ENCODE measurements at places on chromosomes 5 and 9.
A peak's percentile ranks its signal among the peaks of the same experiment; 100 is the strongest.

DNA sequence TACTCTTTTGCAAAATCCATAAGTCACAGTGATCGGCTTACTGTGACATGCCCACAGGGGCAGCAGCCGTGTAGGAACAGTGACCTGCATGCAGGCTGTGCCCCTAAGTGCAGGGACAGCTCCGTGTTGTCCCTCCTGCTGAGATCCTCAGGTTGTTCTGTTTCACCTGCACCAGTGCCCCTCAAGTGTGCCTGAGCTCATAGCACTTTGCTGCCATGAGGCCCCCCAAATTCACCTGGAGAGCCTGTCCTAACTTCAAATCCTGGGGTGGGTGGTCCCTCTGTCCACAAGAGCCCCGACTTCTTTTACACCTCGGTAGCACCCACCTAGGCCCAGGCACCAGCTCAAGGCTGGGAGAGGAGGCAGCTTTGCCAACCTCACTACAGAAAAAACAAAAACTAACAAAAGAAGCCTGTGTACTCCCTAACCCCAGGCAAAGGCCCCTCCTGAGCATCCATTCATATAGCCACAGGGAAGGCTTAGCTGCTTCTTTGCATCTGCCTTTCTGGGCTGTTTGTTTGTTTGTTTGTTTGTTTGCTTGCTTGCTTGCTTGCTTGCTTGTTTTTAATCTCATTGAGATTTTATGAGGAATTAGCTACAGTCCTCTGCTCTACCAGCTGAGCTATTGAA lies 214.5 kb downstream of the AUH start:
- DNase-seq = no peak

DNA sequence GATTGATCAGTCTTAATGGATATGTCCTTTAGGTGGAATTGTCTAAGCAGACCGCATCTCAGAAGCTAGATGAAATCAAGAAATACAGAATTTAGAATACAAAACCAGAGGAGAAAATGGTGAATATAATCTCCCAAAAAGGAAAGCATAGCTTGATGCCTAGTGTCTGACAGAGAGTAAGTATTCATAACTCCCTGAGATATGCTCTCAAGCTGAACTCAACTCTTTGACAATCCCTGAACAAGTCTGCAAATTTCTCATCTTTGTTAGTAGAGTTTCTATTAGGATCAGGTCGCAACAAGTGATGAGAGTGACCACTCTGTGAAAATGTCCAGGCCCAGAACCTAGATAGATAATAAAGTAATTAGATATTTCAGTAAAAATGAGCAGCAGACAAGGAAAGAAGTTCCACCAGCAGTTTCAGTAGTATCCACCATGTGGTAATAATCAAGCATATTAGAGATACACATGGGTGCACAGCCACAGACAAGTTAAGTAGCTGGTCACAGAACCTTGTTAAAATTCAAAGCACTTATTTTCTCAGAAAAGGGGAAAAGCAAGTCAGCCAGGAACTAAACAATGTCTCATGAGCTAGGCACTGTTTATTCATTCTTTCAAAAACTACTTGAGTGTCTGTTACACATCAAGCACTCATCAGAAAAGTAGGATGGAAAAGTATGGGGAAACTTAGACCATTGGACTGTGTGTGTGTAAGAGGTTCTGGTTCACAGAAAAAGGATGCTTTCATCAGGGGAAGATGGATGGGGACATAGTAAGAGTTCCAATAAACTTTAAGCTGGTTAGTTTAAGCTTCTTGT lies 481.5 kb upstream of the TUSC1 start:
- DNase-seq = no peak

DNA sequence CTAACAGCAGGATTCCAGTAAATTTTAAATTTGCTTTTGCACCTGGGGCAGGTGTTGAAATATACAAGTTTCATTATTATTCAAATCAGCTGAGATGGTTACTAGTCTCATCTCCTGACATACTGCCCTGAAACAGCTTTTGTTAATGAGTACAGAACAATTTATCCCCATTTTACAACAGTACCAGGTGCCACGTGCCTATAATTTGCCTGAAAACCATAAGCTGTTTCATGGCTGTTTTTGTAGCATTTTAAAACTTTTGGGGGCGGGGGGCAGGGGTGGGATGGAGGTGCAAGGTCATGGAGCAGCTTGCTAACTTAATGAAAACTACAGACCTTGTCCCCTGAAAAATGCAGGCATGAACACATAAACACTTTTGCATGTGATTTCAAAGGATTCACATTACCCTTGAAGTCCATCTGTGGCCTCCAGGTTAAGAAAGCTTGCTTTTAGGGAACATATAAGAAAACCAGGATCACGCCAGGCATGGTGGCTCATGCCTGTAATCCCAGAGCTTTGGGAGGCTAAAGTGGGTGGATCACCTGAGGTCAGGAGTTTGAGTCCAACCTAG lies 42.1 kb downstream of the TIMD4 start:
- no peak for DNase-seq

DNA sequence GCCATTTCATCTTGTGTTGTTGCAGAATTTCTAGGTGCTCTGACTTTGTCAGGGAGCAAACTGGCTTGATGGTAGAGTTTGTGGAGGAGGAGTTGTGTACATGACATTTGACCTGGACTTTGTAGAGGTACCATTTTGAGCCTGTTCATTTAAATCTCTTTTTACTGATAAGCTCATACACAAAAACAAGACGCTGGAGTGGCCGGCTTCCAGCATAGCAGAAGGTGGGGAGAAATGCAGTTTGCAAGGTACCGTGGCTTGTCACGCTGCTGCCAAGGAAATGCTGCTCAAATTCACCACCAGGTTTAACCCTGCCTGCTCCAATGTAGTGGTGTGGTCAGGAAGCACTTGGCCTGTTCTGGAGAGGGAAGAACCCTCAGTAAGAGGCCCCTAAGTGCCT lies 18.9 kb upstream of the IQGAP2 start:
- no peak for DNase-seq

- peak; percentile 52 for DNase-seq
Observed at GRCh38 chr9:80648336-80648735, 1041.0 kb downstream of the TLE1 start.

GRCh38 chr5:177501874-177502678 lies 4.7 kb upstream of the PDLIM7 start:
- DNase-seq = no peak

GRCh38 chr9:100437860-100438805 lies 11.2 kb downstream of the MSANTD3 start:
- DNase-seq = peak; percentile 82

DNA sequence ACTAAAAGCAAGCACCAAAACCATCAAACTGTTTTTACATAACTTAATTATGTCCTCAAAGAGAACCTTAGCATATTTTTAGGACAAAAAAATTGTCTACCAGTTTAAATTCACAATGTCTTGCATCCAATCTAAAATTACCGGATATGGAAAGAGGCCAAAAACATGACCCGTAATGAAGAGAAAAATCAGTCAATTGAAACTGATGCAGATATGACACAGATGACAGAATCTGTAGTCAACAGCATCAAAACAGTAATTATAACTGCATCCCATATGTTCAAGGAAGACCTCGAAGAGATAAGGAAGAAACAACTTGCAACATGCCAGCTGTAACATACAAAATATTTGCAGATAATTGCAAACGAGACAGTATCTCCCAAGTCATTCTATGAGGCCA lies 473.2 kb downstream of the SEMA5A start:
- DNase-seq = no peak

GRCh38 chr9:29319736-29320513 lies 1746.6 kb upstream of the C9orf72 start:
- DNase-seq = peak; percentile 1

DNA sequence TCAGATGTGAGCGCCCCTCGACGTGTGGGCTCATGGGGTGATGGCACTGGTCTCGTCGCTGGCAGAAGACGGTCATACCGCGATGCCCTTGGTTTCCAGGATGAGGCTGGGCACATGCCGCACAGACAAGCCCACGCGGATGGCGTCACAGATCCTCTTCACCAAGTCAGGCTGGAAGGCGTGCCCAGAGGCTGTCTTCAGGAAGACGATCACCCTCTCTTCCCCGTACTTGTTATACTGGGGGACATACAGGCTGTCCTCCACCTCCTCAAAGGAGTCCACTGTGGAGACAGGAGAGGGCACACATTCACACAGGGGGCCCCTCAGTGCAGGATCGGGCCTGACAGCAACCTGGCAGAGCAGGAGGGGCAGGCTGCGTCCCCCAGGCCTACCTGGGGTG lies 41.9 kb upstream of the ZNF354A start:
- DNase-seq = no peak

- DNase-seq = peak; percentile 83
Observed at GRCh38 chr9:28927691-28928090, 1354.4 kb upstream of the C9orf72 start.

DNA sequence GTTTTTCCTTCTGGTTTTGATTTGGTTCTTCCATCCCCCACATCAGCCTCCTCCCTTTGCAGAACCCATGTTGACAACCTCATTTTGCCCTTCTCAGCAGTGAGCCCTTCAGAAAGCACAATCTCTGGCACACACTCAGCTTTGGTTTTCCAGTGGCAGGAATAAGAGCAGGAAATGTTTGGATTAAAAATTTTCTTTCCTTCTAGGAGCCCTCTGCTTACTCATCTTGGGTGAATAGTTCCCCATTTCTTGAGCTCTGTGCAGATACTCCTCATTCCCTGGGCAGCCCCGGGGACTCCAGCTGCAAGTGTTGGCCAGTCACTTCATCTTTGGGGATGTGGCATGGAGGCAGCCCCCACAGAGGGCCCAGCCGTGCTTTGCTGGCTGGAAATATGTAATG lies 170.5 kb downstream of the NR3C1 start:
- no peak for DNase-seq

DNA sequence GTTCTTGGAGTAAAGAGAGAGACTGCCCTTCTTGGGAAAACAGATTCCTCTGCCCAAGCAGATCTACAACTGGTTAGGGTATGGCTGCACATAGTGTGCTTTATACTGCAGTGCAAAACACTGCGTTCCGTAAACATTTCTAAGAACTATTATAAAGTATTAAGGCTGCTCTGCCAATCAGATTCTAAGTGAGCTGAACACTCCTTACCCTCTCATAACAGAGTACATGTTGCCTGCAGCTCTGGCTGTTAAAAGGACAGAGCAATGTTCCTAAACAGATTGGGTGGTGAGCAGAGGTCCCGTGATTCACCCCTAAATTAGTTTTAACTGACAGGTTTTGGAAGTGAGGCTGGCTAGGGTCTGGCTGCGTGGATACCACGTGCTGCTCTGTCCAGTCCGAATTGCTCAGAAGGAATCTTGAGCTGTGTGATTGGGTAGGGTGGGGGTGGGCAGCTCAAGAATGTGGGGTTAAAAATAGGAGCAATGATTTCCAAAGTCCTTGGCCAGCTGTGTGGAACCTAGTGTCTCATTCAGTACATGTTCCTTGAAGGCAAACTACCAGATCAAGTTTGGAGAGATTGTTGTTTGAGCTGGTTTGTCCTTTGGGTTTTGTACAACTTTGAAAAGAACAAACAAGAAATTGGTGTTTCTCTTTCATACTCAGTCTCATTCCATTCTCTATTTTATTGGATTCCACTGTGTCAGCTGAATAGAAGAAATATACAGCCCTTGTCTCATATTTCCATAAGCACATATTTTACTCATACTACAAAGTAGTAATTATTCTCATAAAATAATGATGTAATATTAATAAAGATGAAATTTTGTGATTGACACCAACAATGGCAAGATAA lies 497.6 kb upstream of the CD180 start:
- peak; percentile 1 for DNase-seq

GRCh38 chr5:80656425-80656824 lies 1.6 kb upstream of the DHFR start:
- DNase-seq = no peak

- no peak for DNase-seq
Observed at GRCh38 chr5:96645091-96645490, 17.1 kb upstream of the CAST start.

DNA sequence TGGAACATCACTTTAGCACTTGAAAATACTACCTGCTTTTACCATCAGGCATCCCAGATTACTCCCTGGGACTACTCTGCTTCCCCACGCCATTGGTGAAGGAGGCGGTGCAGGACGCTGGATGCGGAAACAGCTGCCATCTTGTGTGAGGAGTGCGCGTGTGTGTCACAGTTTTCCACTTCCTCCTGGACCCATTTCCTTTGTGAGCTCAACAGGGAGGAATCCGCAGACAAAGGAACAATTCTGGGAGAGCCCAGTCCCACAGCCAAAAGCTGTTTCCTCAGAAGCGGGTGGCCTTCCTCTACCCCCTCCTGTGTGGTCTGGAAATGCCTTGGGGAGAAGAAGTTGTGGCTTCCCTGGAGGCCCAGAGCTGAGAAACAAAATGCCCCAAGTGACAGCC lies 16.8 kb downstream of the AFAP1L1 start:
- no peak for DNase-seq

GRCh38 chr5:73564018-73564417 lies 1.4 kb downstream of the ANKRA2 start:
- no peak for DNase-seq

DNA sequence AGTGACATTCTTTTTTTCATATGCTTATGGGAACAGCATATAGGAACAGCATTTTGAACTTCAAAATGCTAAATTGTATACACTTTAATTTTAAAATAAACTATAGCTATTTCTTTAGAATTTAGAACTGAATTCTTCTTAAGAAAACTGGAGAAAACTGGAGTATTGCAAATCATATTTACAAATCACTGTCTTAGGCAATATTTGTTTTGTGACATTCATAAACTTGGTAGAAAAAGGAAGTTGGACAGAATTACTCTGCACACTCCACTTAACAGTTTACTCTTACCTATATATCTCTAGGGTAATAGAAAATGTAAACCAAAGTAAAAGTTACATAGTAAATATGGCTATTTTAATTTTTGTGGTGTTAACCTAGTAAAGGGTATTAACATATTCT lies 3.1 kb downstream of the DMRTA1 start:
- no peak for DNase-seq

DNA sequence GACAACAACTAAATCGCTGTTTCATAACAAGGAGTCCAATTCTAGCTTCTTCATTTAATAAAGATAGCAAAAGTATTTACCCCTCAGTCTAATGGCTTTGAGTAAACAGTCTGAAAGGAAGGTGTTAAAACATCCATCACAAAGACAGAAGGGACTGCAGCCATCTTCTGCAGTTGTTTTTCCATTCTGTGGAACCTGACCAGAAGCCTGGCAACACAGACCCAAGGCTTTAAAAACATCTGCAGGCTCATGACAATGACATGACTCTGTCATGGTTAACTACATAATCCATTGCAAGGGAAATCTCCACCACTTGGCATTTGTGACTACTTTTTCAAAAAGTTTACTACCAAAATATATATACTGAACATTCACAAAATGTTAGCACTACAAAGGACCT lies 51.9 kb downstream of the ELL2 start:
- no peak for DNase-seq

GRCh38 chr5:5373351-5373989 lies 49.0 kb upstream of the ICE1 start:
- DNase-seq = no peak

DNA sequence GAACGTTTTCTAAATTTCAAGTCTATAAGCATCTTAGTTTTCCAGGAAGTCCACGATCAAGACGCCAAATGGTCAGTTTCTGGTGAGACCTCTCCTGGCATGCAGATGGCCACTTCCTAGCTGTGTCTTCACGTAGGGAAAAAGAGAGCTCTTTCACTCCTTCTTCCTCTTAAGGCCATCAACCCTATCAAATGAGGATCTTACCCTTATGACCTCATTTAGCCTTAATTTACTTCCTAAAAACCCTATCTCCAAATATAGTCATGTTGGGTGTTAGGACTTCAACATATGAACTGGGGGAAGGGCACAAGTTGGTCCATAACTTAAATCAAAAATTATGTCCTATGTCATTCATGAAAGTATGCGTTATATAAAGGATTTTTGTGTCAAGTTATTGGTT lies 229.5 kb downstream of the ARL15 start:
- DNase-seq = no peak

All from MCF 10A (cell line).